ENCODE measurements at places on chromosomes 4 and X.

GRCh38 chr4:57734104-57734670 lies 624.0 kb upstream of the IGFBP7 start:
- H3K27me3 ChIP-seq = no peaks in the 10 kb centered on the region
- H3K4me1 ChIP-seq = no peaks in the 10 kb centered on the region
- DNase-seq = no peak
- no peak overlapping the region for H3K4me3 ChIP-seq
- H3K27ac ChIP-seq = no peak overlapping the region

DNA sequence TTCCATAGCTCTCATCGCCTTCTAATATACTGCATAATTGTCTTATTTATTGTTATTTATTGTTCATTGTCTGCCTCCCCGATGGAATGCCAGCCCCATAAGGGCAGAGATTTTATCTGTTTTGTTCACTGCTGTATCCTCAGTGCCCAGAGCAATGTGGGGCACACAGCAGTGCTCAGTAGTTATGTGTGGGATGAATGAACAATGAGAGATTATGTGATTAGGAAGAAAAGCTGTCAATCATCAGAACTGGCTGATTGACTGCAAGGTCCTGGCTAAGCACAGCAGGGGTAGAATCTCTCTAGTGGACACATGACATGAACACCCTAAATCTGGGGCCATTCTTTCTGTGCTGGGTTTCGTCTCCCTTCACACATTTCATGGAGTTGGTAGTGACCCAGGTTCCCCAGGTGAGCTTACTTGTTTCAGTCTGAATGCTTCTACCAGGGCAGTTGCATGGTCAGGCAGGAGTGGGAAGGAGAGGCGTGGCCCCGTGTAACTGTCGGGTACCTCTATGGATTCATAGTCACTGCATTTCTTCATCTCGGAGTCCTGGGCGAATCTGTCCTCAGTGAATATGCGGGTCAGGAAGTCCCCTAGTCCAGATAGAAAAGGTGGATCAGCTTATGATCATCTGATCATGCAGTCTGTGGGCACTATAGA lies 12.6 kb downstream of the PPEF2 start:
- H3K27me3 ChIP-seq = peaks cover 11% of the 10 kb centered on the region
- no peaks in the 10 kb centered on the region for H3K36me3 ChIP-seq
- H3K27ac ChIP-seq = no peak overlapping the region
- no peak for DNase-seq

- H3K27ac ChIP-seq = no peak overlapping the region
- H3K36me3 ChIP-seq = peaks cover 81% of the 10 kb centered on the region
- H3K4me1 ChIP-seq = peaks cover 49% of the 10 kb centered on the region
- H3K4me3 ChIP-seq = no peak overlapping the region
- H3K27me3 ChIP-seq = no peaks in the 10 kb centered on the region
These were observed 24.8 kb downstream of the KLF3 start for GRCh38 chr4:38688676-38689355.

- H3K36me3 ChIP-seq = no peaks in the 10 kb centered on the region
- no peak overlapping the region for H3K4me3 ChIP-seq
These were observed 56.0 kb upstream of the RELL1 start for GRCh38 chr4:37742149-37742548.

DNA sequence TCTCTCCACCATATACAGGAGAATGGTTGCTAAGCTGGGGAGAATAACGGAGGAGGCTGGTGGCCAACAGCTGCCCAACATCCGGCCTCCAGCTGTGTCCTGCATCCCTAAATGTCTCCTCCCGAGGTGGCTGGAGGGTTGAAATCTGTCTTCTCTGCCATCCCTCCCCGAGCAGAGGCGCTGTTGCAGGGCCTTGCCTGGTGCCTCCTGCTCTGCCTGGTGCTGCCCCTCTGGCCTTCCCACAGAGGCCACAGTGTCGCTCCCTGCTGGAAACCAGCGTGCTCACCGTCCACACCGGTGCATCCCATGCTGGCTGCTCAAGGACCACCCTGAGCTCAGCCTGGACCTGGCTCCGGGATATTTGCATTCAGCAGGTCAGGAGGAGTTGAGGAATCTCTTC lies 115.2 kb downstream of the ENPP6 start:
- H3K27me3 ChIP-seq = peaks cover 30% of the 10 kb centered on the region
- peaks cover 1% of the 10 kb centered on the region for H3K4me1 ChIP-seq

- H3K4me3 ChIP-seq = no peak overlapping the region
- no peak overlapping the region for H3K27ac ChIP-seq
- peaks cover 33% of the 10 kb centered on the region for H3K36me3 ChIP-seq
- peaks cover 15% of the 10 kb centered on the region for H3K4me1 ChIP-seq
- DNase-seq = no peak
- H3K27me3 ChIP-seq = no peaks in the 10 kb centered on the region
These were observed 22.5 kb upstream of the CENPU start for GRCh38 chr4:184756399-184756798.

DNA sequence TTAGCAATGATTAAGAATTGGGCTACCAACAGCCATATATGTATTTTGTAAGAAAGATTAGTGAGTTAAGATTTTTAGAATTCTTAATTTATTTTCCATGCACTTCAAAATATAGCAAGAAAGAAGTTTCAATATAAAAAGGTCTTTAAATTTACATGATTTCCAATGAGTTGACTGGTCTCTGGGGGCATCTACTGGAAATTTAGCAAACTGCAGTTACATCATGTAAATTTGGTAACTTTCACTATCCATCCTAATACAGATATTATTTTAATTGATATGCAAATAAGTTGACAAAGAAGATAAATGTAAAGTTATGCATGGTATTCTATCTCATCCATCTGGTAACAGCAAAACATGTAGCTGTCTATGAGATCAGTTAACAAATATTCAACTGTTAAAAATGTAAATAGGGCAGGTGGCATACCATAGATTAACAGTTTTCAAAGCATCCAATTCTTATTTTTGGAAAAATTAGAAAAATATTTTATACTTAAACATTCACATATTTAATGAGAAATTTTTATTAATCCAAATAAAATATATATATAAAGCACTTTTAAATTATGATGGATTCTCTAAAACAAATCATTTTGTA lies 29.1 kb downstream of the TTC29 start:
- H3K27me3 ChIP-seq = no peaks in the 10 kb centered on the region
- DNase-seq = peak; percentile 24
- no peak overlapping the region for H3K4me3 ChIP-seq
- H3K4me1 ChIP-seq = no peaks in the 10 kb centered on the region
- no peaks in the 10 kb centered on the region for H3K36me3 ChIP-seq
- no peak overlapping the region for H3K27ac ChIP-seq

DNA sequence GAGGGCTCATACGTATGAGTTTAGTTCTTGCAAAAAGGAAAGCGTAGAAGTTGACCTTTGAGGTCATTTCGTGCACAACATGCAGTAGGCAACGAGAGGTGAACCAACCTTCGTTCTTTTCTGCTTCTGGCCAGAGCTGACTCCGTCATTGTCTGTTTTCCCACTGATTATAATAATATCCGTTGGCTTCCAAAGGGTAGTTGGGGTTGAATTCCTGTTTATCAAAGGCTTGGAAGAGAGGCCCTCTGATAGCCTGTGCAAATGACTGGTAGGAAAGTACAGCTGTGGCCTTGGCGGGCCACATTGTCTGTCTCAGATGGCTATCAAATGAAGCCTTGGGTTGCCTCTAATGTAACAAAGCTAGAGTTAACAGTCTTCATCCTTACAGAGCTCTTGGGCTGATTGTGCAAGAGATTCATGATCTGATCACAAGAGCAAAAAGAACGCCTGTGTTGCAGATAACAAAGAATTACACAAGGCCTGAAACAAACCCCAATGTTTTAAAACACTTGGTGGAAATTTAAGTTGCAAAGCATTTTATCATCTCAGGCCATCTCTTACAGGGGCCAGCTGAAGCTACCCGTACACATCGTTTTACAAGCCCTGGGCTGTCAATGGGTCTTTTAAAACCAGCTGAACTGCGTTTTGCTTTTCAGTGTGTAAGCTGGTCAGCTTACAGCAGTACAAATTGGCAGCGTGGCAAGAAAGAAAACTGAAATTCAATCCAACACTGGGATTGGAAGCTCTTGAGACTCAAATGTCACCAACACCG lies 46.1 kb upstream of the FAM9C start:
- no peaks in the 10 kb centered on the region for H3K27me3 ChIP-seq
- peak overlapping the region; percentile 96 for H3K27ac ChIP-seq
- H3K4me1 ChIP-seq = peaks cover 95% of the 10 kb centered on the region
- H3K4me3 ChIP-seq = peak overlapping the region; percentile 68
- H3K36me3 ChIP-seq = peaks cover 2% of the 10 kb centered on the region

- H3K4me1 ChIP-seq = no peaks in the 10 kb centered on the region
- no peak overlapping the region for H3K27ac ChIP-seq
- no peak for DNase-seq
- H3K4me3 ChIP-seq = no peak overlapping the region
- no peaks in the 10 kb centered on the region for H3K36me3 ChIP-seq
These were observed 258.1 kb upstream of the AGTR2 start for GRCh38 chrX:115912372-115912897.

DNA sequence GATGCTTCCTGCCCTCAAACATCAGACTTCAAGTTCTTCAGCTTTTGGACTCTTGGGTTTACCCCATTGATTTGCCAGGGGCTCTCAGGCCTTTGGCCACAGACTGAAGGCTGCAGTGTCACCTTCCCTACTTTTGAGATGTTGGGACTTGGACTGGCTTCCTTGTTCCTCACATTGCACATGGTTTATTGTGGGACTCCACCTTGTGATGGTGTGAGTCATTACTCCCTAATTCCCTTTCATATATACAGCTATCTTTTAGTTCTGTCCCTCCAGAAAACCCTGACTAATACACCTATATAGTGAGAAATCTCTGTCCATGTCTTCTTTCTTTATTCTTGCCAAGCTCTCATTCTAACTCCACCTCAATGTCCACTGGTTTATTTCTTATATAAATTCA lies 736.9 kb upstream of the HS3ST1 start:
- no peaks in the 10 kb centered on the region for H3K4me1 ChIP-seq
- H3K36me3 ChIP-seq = no peaks in the 10 kb centered on the region
- no peak overlapping the region for H3K27ac ChIP-seq
- no peak for DNase-seq
- no peaks in the 10 kb centered on the region for H3K27me3 ChIP-seq

GRCh38 chr4:168560184-168561180 lies 63.6 kb downstream of the PALLD start:
- H3K27me3 ChIP-seq = peaks cover 19% of the 10 kb centered on the region
- no peak overlapping the region for H3K4me3 ChIP-seq

DNA sequence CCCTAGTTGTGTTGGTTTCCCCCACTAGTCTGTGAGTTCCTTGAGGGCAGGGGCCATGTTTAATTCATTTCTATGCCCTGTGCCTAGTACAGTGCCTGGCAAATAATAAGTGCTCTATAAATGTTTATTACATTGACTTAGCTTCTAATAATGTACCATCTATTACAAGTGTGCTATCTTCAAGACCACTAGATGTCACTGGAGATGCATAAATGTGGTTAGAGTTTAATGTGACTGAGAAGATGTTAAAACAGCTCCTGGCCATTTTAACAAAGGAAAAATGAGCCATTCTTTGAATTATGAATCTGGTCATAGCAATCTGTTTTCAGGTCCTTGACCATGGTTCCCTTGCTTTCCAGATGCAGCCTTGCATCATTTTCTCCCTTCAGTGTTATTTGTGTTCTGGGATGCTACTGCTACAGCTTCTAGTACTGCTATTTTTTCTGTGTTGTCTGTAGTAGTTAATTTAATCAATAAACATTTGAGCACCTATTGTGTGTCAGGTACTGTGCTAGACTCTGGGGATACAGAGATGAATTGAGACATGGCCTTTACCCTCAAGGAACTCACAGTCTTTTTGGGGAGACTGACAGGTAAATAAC lies 43.2 kb downstream of the SLC9A6 start:
- H3K4me3 ChIP-seq = no peak overlapping the region
- no peak for DNase-seq
- H3K36me3 ChIP-seq = peaks cover 24% of the 10 kb centered on the region
- H3K27me3 ChIP-seq = no peaks in the 10 kb centered on the region
- no peak overlapping the region for H3K27ac ChIP-seq
- no peaks in the 10 kb centered on the region for H3K4me1 ChIP-seq
